SHP77 (cell line): ENCODE measurements at places on chromosomes 1 and 21.

DNA sequence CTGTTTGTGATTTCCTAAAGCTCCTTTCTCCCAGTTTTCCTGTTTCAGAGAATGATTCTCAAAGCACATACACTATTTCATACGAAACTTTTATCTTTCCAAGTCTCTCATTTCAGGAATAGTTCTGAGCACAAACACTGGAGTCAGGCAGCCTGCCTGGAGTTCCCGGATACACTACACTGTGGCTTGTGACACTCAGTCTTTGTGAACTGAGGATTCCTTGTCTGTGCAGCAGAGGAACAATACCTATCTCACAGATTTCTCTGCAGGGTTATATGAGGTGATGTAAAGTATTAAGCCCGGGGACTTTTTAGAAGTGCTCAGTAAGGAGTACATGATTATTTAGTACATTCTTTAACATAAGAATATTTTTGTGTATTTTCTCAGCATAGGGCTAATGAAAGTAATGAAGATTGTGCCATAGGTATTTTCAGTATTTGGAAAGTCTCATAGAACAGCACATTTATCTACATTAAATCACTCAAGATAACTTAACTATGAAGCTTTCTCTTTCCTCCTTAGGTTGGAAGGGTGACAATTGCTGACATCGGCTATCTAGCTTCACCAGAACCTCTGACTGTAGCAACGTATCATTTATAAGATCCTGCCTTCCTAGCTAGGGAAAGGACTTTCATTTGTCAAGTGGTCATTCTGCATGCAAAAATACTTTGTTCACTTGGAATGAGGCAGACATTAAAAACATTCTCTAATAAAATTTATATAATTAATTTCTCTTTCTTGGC lies 12.9 kb downstream of the GBP2 start:
- DNase-seq: no peak

DNA sequence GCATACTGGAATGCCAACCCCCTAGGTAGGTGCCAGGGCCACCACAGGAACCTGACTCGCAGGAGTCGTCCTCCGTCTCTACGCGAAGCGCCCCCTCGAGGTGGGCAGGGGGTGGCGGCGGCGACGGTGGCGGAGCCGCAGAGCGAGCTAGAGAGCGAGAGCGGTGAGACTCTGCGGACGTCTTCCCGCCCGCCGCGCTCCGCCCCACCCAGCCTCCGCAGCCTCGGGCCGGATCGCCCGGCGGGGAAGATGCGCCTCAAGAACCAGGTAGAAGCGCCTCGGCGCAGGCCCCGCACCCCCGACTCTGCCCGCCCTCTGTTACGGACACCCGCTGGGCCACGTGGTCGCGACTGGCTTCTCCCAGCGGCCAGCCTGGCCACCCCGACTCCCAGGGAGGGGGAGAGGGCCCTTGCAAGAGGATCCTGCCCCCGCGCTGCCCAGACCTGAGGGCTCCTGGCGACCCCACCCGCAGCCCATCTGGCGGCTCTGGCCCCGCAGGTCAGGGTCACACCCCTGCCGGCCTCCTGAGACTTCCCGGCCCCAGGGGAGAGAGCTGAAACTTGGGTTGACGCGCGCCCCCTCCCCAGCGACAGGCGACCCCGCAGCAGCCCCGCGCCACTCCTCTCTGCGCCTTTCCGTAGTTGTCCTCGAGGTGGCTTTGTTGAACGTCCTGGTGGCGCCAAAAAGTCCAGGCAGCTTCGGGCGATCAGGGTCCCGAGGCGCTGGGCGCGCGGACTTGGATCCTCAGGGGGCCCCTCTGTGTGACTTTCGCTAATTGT lies 24.4 kb upstream of the AGBL4 start:
- DNase-seq: no peak

GRCh38 chr1:19283891-19284290 lies 4.7 kb downstream of the AKR7A3 start:
- no peak for DNase-seq

GRCh38 chr1:215833941-215834729 lies 267.0 kb downstream of the KCTD3 start:
- DNase-seq: no peak

GRCh38 chr1:63063367-63063766 lies 259.0 kb upstream of the FOXD3 start:
- no peak for DNase-seq

DNA sequence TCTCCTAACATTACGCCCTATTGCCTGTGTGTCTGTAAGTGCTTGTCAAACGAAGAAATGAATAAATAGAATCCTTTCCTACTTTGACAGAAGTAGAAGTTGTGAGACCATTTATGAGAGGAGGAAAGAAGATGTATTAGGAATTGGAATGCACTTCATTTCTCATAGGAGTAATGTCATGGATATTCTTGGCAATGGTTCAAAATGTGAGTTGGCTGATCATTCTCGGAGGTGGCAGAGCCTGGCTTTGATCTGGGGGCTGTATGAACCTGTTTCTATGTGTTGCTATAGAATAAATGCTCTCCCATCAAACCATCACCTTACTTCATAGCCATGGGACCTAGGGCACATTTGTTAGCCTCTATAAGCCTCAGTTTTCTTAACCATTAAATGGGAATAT lies 10.1 kb upstream of the SERBP1 start:
- no peak for DNase-seq

- DNase-seq: no peak
Observed at GRCh38 chr1:195898373-195898772, 709.9 kb downstream of the KCNT2 start.

GRCh38 chr1:226711976-226712741 lies 26.9 kb downstream of the ITPKB start:
- DNase-seq: no peak

- DNase-seq: no peak
Observed at GRCh38 chr21:29258626-29259338, 39.9 kb upstream of the BACH1 start.

DNA sequence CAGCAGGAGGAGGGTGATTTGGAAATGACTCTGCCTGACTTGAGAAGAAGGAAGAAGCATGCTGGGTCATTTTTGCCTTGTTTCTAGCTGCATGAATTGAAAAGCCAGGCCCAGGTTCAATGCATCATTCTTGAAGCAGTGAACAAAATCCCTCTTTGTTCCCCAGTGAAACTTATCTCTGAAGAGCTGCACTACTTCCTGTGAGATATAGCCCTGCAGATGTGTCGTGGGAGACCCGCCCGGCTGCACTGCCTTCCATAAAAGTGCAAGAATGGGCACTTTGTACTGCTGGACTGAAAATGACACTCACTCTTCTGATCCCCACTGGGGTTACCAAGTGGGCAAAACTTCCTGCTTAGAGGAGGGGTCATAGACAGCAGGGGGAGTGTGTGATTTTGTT lies 249.2 kb upstream of the NFIA start:
- no peak for DNase-seq

DNA sequence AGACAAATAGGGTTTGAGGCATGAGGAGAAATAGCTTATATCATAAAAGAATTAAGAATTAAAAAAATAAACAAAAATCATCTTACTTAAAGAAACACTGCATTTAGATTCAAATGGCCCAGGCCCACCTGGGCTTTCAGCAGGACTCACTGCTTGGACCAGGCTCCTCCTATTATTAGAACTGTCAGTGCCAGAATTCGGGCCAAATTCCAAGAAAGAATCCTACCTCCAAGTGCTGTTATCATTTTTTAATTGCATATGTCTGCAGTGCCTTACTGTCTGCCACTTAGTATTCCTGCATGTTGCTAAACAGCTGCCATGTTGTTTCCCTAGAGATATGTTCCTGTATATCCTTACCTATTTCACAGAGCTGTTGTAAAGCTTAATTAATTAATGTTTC lies 112.0 kb downstream of the BARHL2 start:
- no peak for DNase-seq
